Fibroblast of pulmonary artery (primary cell): ENCODE measurements at places on chromosomes 7 and 10.
A peak's percentile ranks its signal among the peaks of the same experiment; 100 is the strongest.

DNA sequence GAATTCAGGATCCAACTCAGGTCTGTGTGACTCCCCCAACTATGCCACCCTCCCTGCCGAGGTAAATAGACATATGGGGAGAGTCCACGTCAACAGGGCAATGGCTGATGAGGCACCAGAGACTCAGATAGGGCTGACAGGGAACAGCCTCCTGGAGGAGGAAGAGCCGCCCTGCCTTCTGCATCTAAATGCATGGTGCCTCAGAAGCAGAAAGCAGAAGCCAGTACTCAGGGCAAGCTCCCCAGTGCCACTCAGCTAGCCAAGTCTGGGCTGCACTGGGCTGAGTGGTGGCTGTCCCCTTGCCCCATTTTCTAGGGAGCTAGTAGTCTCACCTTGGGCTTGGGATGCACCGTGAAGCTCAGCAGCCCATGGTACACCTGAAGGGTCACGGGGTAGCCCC, 11.0 kb downstream of the RRP12 start:
- DNase-seq, result no peak

DNA sequence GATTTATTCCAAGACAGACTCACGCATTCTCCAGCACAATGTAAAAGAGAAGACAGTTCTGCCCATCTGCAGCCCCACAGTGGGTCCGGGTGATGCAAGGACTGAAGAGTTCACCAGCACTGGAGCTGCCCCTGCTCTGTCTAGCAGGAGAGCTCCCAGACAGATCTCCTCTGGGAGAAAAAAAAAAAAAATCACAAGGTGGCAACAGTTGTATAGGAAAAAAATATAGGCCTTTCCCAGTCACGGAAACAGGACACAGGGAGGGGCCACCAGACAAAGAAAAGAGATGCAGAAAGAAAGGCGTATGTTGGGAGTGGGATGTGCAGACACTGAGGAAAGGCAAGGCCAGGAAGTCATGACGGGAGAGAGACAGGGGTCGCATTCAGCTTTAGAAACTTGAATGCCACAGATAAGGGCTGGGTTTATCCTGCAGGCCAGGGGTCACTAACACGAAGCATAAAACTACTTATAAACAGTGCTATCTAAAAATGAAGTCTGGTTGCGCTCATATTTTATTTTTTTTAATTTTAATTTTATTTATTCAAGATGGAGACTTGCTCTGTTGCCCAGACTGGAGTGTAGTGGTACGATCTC, 54.1 kb downstream of the FAM171A1 start:
- no peak for DNase-seq

DNA sequence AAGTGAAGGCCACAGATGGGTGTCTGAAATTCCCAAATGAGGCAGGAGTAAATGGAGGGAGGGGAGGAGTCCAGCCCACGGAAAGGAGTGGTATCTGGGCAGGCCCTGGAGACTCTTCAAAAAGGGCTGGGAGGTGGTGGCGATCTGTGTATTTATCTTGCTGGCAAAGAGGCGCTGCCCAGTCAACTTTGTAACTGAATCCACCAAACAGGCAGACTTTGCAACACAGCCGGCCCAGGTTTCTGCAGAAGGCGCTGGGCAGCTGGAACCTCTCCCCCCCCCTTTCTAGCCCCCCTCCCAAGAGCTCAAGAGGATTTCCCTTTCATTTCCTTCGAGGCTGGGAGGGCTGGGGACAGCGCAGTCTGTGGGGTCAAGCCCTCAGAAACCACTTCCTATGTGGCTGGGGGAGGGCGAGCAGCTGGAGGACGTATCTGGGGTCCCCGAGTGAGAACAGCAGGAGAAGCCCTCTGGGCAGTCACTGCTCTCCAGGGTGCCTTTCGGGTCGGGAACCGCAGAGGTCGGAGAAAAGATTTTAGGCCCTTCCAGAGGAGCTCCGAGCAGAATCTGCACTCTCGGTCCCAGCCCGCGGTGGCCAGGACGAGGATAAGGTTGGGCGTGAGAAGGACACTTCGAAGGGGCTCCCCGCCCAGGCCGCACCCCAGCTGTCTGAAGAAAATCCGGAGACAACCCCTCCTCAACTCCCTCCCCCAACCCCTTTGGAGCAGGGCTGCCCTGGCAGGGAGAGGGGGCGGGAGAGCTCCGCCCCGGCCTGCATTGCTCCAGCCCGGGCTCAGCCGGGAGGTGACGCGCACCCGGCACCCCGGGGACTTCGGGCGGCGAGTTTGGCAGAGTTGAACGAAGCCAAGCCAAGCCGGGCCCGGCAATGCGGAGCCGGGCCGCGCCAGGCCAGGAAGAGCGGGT, 965 bp downstream of the ZCCHC24 start:
- peak; percentile 62 for DNase-seq

DNA sequence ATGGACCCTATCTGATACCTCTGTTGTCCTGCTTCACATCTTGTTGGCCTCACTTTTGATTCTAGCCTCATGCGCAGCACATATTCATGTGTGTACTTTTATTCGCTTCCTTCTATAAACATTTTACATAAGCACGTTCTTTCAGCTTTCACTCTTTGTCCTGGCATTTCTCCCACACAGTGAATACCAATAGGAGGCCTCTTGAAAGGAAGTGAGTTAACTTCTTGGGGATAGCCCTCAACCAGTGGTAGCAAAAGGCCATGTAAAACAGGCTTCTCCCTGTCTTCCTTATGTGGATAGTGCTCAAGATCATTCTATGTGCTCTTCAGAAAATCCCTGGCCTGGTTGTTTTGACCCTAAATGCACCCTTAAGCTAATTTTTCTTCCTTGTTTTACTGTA, 633.9 kb upstream of the MBL2 start:
- DNase-seq, result no peak

GRCh38 chr10:689452-690371, at the start of gene DIP2C:
Gene DIP2C (minus strand): TSS chr10:689668. CDS start chr10:689578, 90 bp downstream.
- DNase-seq, result peak; percentile 81

- DNase-seq, result peak; percentile 14
Measured at GRCh38 chr10:93516006-93516380, 19.6 kb downstream of the CEP55 start.

DNA sequence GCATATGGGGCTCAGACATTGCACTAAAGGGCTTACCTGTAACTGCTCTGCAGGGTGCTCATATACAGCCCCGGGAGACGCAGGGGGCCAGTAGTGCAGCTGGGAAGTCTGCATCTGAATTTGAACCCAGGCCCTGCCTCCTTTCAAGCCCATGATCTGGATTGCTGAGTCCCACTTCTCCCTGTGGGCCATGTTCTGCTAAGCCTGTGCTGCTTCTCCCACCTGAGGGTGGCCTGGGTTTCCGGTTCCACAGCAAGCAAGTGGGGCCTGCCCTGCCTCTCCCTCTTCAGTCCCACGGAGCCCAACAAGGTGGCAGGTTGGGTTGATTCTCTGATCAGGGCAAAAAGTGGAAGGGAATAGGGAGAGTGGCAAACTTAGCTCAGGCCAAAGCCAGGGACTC, 56.6 kb upstream of the GDF10 start:
- DNase-seq, result no peak

- DNase-seq, result peak; percentile 15
Measured at GRCh38 chr7:81688622-81689411, 81.0 kb downstream of the HGF start.

- DNase-seq, result no peak
Measured at GRCh38 chr7:92200791-92201190, 21.8 kb upstream of the LRRD1 start.

GRCh38 chr7:150335108-150335773, 6.2 kb downstream of the RARRES2 start:
- DNase-seq, result peak; percentile 78

- DNase-seq, result peak; percentile 44
Measured at GRCh38 chr10:115092555-115093285, 445 bp upstream of the ATRNL1 start.

DNA sequence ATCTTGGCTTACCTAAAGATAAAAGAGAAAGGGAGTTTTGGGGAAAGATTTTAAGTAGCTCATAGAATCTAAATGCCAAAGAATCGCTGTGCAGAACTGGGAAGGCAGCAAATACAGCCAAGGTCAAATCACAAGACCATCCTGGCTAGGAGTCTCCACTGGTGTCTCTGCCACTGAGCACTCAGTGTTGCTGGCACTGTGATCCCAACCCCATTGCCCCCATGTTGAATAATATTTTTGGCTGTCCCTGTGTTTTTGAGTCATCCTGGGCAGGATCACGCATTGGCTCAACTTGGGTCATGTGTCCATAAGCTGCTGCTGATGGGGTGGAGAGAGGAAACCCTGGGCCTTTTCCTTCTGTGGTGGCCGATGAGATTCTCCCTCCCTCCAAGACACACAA, 21.2 kb downstream of the TLX1 start:
- no peak for DNase-seq

DNA sequence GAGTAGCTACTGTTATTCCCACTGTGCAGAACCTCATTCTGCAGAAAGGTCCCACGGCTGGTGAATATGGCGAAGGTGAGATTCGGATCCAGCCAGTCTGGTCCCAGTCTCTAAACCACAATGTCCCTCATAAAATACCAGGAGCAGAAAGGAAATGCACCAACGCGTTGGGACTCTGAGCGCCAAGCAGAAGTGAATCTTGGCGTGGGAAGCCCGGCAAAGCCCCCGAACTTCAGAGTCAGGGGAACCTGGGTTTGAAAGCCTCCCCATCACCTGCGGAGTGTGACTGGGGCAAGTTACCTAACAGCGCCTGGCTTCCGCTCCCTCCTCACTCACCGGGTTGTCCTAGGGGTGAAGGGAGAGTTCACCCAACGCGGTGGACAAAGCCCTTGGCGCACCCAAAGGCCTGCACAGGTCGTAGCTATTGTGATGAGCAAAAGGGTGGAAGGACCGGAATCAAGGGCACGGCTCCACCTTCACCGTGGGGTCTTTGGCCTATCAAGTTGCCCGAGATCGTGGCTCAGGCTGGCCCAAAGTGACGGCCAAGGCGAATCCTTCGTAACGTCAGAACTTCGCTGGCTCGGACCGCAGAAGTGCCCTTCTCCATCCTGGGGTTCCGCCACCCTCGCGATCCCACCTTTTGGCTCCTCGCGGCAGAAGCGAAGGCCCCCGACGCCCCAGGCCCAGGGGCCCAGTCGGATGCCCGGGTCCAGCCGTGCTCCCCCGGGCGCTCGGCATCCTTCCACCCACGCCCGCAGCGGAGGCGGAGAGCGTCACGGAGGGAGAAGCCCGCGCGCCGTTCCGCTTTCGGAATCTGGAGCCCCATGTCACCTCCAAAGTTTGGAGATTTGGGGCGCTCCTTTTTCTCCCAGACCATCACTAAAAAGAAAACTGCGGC, 811 bp downstream of the RGS10 start:
- no peak for DNase-seq

DNA sequence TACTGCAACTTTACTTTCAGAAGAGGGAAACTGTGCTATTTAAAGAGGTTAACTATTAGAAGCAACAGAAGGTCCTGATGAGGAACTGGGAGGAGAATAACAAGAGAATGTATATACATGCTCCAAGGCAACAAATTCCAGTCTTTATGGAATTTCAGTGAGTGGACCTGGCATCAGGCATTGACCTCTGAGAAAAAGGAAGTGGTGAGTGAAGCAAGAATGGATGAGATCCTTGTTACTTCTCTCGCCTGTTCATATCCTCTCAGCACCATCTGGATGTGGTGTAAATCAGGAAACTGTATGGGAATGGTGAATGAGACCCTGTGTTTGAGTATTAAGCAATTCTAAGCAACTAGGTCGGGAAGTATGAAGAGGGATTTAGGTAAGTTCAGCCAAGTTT, 30.3 kb upstream of the KBTBD2 start:
- peak; percentile 82 for DNase-seq

- DNase-seq, result no peak
Measured at GRCh38 chr7:17991866-17992648, 35.6 kb downstream of the PRPS1L1 start.

- DNase-seq, result peak; percentile 34
Measured at GRCh38 chr10:13440185-13441061, 88.4 kb downstream of the BEND7 start.
